ENCODE measurements at places on chromosomes 16 and 17. TPM values are rescaled to one million over a fixed set of nuclear protein-coding genes. Genes with fewer than 3 reads are reported as not detected.

DNA sequence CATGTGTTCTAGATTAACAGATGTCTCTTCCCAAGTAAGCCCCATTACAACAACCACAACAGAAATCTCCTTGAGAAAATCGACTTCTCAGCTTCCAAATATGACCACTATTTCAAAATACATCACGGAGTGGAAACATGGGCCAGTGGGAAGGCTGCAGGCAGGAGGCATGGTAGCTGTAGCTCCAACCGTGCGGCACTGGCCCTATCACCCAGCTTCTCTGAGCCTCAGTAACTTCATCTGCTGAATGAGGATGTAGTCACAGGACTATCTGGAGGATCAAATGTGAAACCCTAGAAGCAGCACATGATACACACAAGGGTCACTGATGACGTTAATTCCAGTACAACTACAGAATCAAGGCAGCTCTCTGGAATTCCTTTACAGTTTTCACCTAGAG, 112.2 kb downstream of the VPS53 start:
- DNase-seq, result no peak

DNA sequence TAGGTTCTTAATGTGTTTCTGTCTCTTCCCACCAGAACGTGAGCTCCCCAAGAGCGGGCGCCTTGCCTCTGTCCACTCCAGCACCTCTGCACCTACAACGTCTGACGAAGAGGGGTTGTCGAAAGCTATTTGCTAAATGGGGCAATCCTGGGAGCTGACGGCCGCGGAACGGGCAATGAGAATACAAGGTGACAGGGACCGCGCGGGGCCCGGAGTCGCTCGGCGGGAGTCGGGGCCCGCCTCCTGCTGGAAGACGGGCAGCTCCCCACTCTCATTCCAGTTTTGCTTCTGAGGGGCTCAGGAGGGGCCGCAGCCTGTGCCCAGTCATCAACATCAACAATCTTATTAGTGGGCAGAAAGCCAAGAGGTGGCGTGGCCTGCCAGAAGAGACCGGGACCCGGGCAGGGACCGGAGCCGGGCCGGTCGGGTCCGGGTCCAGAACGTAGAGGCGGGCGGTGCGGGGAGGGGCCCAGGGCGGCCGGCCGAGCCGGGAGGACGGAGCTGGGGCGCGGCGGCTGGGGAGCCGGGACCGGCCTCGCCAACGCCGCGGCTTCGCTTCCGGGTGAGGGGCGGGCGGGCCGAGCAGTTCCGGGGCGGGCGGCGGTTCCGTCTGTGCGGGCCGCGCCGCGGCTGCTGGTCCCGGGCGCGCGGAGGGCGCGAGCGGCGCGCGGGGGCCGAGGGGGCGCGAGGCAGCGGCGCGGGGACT, at the start of gene MOSMO:
MOSMO (plus strand) TSS at position 603 of the 706 bp plus-strand sequence. CDS start 191 bp downstream, outside the sequence.
- DNase-seq, result peak; percentile 84

The KRT12 gene
- total RNA-seq, result not detected

GRCh38 chr17:33580215-33580614, 287.1 kb upstream of the ASIC2 start:
- DNase-seq, result no peak

GRCh38 chr17:1555651-1556471, 6.7 kb downstream of the PITPNA start:
- no peak for DNase-seq

- DNase-seq, result no peak
These were observed 28.6 kb downstream of the SLC38A8 start for GRCh38 chr16:84013787-84014569.

The WNT9B gene
- not detected for total RNA-seq
